Gastrocnemius medialis (tissue), 4 donors: ENCODE measurements at places on chromosomes 7 and 10. TPM values are rescaled to one million over a fixed set of nuclear protein-coding genes. Genes with fewer than 3 reads are reported as not detected.

The CRHR2 gene
- not detected for total RNA-seq

The WDFY4 gene
- 0.51 TPM for total RNA-seq

The LBX1 gene
- 25.9 TPM for total RNA-seq

DNA sequence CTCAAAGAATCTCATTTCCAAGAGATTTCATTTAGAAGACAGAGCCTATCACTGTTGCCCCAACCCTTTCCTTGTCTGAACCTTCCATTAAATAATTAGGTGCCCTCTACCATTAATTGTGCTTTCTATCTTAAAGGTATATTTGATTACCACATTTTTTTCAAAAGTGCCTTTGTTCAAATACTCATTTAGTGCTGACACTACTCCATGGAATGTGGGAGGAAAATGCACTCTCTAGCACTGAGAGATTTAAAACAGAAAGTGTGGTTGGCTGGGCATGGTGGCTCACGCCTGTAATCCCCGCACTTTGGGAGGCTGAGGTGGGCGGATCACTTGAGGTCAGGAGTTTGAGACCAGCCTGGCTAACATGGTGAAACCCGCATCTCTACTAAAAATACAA, 119.8 kb downstream of the CACNA2D1 start:
- H3K4me3 ChIP-seq = no peak overlapping the region
- no peak overlapping the region for H3K27ac ChIP-seq
- peaks cover 21% of the 10 kb centered on the region for H3K4me1 ChIP-seq
- no peaks in the 10 kb centered on the region for H3K27me3 ChIP-seq
- no peaks in the 10 kb centered on the region for H3K36me3 ChIP-seq

GRCh38 chr7:103148131-103148993, 537 bp downstream of the NAPEPLD start:
- H3K36me3 ChIP-seq = no peaks in the 10 kb centered on the region
- H3K27me3 ChIP-seq = no peaks in the 10 kb centered on the region
- DNase-seq = no peak
- peaks cover 25% of the 10 kb centered on the region for H3K4me1 ChIP-seq
- peak overlapping the region; percentile 77 for H3K4me3 ChIP-seq

GRCh38 chr7:128381161-128381821, 19.8 kb upstream of the PRRT4 start:
- H3K36me3 ChIP-seq = no peaks in the 10 kb centered on the region
- H3K27me3 ChIP-seq = no peaks in the 10 kb centered on the region
- DNase-seq = no peak
- no peak overlapping the region for H3K27ac ChIP-seq
- H3K4me3 ChIP-seq = no peak overlapping the region

- H3K4me3 ChIP-seq = no peak overlapping the region
- H3K36me3 ChIP-seq = no peaks in the 10 kb centered on the region
- no peak overlapping the region for H3K27ac ChIP-seq
- H3K27me3 ChIP-seq = no peaks in the 10 kb centered on the region
- no peaks in the 10 kb centered on the region for H3K4me1 ChIP-seq
Observed at GRCh38 chr10:130807096-130807495, 504.4 kb downstream of the TCERG1L start.

- no peaks in the 10 kb centered on the region for H3K4me1 ChIP-seq
- no peaks in the 10 kb centered on the region for H3K36me3 ChIP-seq
- no peaks in the 10 kb centered on the region for H3K27me3 ChIP-seq
- H3K4me3 ChIP-seq = no peak overlapping the region
- no peak for DNase-seq
Observed at GRCh38 chr7:154564676-154565075, 438.2 kb downstream of the PAXIP1 start.

- peaks cover 7% of the 10 kb centered on the region for H3K27me3 ChIP-seq
- H3K4me3 ChIP-seq = no peak overlapping the region
- H3K27ac ChIP-seq = no peak overlapping the region
- H3K4me1 ChIP-seq = no peaks in the 10 kb centered on the region
Observed at GRCh38 chr7:35975851-35976454, 175.1 kb downstream of the SEPTIN7 start.

The CTAGE4 gene
- total RNA-seq = not detected

The TCTN3 gene
- total RNA-seq = 6.6 TPM
